ENCODE measurements at places on chromosomes 12 and 14.

DNA sequence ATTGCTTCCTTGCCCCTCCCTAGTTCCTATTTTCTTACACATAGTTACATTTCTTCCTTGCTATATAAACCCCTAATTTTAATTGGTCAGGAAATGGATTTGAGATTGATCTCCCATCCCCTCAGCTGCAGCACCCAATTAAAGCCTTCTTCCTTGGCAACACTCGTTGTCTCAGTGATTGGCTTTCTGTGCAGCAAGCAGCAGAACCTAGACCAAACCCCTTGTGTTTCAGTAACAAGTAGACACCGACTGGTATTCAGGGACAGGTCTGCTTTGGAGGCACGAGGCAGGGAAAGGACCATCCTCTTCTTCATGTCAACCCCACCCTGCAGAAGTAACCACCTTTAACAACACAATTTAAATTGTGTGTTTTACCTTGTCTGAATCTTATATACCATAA lies 152.6 kb downstream of the RPAP3 start:
- DNase-seq: no peak

DNA sequence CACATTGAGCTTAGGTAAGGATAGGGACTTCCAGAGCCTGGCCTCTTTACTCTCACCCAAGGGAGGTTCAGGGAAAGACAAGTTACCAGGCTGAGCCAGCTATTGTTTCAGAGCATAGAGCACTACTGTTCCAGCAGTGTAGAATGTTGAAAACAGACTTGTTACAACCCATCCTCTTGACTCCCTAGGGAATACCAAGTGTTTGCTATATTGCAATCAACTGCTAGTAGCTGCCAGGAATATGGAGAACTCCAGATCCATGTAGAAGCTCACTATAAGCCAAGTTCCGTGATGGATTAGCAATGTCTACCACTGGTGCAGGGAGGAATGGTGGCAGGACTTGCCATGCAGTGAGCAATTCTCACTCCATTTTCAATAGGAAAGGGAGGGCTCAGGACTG lies 199.8 kb upstream of the RBM19 start:
- no peak for DNase-seq

GRCh38 chr12:78204926-78205325 lies 374.2 kb downstream of the NAV3 start:
- no peak for DNase-seq

- peak; percentile 29 for DNase-seq
These were observed 39.8 kb downstream of the ELK3 start for GRCh38 chr12:96233939-96234461.

DNA sequence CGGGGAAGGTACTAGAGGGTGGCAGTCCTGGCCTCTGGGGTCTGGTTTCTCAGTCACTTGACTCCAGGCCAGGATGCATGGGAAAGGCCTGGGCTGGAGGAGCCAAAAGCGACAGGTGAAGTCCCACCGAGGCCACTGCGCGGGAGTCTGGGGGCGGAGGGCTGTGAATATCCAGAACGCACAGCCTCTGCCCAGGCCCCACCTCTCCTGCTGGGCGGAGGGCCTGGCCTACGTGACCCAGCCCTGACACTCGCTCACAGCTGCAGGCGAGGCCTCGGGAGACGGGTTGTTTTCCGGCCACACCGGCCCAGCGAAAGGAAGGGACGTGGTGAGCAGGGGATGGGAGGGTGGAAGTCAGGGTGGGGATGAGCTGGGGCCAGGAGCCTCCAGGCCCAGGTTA lies 91.2 kb downstream of the RFLNA start:
- no peak for DNase-seq

- DNase-seq: no peak
These were observed 91.8 kb upstream of the EEA1 start for GRCh38 chr12:93020631-93021597.

- DNase-seq: no peak
These were observed 10.4 kb upstream of the SALL2 start for GRCh38 chr14:21536418-21537089.

GRCh38 chr12:27257104-27257843 lies 13.2 kb downstream of the STK38L start:
- DNase-seq: no peak

DNA sequence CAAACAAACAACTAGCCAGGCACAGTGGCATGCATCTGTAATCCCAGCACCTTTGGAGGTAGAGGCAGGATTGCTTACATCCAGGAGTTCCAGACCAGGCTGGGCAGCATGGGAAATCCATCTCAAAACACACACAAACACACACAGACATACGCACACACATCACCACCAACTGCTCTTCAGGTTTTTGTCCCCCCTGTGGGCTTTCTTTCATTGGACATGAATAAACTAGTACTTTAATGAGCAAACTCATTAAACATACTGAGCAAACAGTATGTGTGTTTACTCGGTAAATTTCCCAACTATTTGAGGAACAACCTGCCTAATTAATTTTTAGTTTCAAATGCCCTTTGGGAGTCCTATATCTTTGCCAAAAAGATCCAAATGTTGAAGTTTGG lies 10.1 kb upstream of the RASSF3 start:
- no peak for DNase-seq

GRCh38 chr12:52213564-52214420 lies 19.3 kb upstream of the KRT7 start:
- peak; percentile 69 for DNase-seq

DNA sequence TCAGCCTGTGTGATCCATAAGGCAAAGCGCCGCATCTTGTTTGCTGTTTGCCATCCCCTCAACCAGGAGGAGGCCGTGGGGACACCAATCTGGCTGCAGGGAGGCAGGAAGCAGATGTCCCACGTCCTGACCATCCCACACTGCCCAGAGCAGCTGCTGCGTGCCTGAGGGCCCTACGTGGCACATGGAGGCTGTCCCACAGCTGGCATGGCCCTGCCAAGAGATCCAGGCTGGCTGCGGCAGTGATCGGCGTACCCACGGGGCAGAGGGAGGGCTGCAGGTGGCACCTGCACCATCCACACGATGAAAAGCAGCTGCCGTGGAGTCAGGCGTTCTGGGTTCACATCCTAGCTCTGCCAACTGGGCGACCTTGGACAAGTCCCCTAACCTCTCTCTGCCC lies 42.0 kb downstream of the NCOR2 start:
- no peak for DNase-seq

DNA sequence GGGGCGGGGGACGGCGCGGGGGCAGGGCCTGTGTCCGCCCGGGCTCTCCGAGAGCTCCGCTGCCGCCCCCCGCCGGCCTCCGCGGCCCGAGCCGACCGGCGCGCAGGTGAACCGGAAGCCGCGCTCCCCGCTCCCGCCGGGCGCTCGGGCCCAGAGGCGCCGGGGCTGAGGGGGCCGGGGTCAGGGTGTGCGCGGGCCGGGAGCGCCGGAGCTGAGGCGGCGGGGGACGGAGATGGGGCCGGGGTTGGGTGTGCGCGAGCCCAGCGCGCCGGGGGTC lies 431 bp downstream of the HIP1R start:
- no peak for DNase-seq

DNA sequence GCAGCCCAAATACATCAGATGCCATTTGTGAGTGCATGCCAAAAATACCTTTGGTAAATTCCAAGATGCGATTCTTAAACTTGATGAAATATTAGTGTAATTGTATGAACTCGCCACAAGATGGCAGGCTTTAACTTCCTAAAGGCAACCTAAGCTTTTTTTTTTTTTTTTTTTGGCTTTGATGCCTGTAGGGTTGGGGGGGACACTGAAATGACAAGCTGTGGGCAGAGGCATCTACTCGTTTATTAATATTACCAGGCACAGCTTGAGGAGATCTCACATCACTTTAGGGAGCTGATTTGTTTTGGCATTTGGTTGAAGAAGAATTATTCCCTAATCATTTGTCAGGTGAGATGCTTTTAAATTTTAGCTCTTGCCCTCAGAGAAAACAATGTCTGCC lies 126.7 kb upstream of the CCDC196 start:
- peak; percentile 46 for DNase-seq

DNA sequence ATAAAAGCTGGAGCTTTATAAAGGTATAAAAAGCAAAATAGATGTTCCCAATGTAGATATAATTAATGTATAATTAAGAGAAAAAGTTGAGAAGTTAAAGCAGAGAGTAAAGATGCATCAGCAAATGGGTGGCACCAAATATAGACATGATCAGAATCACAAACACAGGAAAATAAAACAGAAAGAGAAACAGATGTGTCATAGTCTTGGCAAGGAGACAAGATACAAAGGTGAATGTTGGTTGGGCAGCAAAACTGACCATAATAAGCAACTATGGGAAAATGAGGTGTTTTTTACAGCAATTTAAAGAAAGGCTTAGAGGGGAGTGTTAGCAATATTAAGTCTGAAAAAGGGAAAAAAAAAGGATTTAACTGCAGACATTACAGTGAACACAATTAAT lies 135.4 kb upstream of the CLEC14A start:
- DNase-seq: no peak

GRCh38 chr12:5213990-5214389 lies 170.3 kb downstream of the KCNA5 start:
- DNase-seq: no peak

DNA sequence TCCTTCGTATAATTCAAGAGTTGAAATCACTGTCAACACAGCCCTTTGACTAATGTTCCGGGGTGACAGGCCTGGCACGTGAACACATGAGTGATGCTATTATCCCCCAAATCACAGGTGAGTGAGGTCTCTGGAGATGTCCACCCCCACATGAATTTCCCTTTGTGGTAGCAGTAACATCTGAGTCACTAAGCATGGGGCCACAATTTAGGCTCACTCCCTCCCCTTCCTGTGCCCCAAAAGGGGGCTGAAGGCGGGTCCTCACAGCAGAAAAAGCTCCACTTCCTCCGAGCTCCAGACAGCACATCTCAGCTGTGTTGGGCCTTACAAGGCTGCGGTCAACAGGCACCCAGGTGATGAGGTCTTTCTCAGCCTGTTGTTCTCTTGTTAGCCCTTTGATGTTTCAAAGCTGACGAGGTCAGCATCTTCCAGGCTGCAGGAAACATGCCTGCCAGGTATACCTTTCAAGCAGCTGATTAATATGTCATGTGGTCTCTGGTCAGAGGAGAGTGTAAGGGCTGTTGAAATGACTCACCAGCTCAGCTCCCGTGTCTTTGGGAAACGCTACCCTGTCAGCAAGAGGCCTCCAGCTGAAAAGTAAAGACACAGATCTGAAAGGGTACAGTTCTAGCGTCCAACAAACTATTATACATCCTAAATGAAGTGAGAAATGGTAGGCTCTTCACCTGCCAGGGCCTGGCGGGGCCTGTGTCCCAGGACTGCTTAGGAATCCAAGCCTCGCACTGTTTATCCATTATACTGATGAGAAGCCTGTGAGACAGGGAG lies 107.3 kb downstream of the ZFP36L1 start:
- DNase-seq: peak; percentile 88

DNA sequence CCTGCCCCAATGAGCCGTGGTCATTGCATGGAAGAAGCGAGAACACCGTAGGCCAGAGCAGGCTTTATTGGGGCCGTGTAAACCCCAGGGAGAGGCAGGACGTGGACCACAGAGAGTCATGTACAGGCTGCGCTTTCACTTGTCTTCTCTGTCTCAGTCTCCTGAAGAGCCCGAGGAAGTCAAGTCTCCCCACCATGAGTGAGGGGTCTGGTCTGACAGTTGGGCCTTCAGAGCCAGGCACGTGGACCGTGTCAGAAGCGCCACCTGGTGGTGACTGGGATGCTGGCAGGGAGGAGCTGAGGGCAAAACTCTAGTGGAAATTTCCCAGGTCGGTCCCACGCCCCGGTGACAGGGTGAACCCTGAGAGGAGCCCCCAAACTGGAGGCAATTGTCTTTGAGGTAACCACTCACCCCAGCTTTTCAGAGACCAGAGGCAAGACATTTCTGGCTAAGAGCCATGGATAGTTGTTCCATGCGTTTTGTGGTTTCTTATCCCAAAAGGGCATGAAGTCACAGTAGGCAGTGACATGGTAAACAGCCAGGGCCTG lies 17.4 kb downstream of the RPS6KL1 start:
- peak; percentile 58 for DNase-seq

GRCh38 chr12:66831495-66831894 lies 152.6 kb upstream of the GRIP1 start:
- DNase-seq: no peak

GRCh38 chr14:20223410-20223809 lies at the start of gene OR11H6:
Gene OR11H6 (plus strand): TSS chr14:20223710. CDS start chr14:20223710, 0 bp downstream.
- no peak for DNase-seq

GRCh38 chr12:42893803-42894202 lies 304.3 kb upstream of the PRICKLE1 start:
- no peak for DNase-seq

GRCh38 chr12:131007740-131008117 lies 54.0 kb downstream of the ADGRD1 start:
- DNase-seq: no peak

GRCh38 chr12:120230326-120230973 lies 29.5 kb upstream of the RPLP0 start:
- DNase-seq: peak; percentile 87

DNA sequence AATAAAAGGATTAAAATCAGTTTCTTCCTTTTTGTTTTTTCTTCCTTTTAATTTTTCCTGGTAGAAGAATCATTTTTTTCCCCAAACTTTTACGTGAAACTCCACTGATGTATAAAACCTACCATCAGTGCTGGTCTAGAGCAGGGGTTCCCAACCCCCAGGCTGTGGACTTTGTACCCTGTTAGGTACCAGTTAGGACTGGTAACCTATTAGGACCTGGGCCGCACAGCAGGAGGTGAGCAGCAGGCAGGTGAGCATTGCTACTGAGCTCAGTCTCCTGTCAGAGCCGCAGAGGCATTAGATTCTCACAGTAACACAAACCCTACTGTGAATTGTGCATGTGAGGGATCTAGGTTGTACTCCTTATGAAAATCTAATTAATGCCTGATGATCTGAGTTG lies 10.1 kb downstream of the SMCO2 start:
- DNase-seq: no peak

DNA sequence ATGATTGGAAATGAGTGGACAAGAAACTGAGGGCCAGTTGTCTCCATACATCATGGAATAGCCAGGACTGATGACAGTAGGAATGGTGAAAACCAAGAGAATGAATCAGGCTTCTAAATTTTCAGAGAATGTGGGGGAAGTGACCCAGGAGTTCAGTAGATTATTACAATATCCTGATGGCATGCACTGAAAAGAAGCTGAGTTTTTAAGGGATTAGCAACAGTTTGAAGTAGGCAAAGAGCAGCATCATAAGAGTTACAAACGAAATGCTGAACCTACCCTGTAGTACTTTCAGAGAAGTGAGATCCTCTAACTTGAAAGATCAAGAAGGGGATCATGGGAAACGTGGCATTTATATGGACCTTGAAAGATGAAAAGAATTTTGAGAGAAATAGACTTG lies 13.2 kb downstream of the SLC2A14 start:
- DNase-seq: no peak

- DNase-seq: no peak
These were observed 9.4 kb downstream of the CFAP251 start for GRCh38 chr12:121927813-121928212.

- no peak for DNase-seq
These were observed 7.5 kb downstream of the HAL start for GRCh38 chr12:95988506-95989275.

GRCh38 chr14:89349171-89350008 lies 67.6 kb downstream of the FOXN3 start:
- no peak for DNase-seq

GRCh38 chr12:120882055-120882555 lies 22.1 kb downstream of the SPPL3 start:
- no peak for DNase-seq

- peak; percentile 26 for DNase-seq
These were observed 40.5 kb downstream of the VEZT start for GRCh38 chr12:95258151-95258550.

Measured in RWPE1 (cell line).